Sigmoid colon (tissue), 7 donors: ENCODE measurements at places on chromosomes 4 and X. TPM values are rescaled to one million over a fixed set of nuclear protein-coding genes. Genes with fewer than 3 reads are reported as not detected.

USP51 gene
- total RNA-seq, result 2.8 TPM

HERC5 gene
- 4.8 TPM for total RNA-seq

MTTP gene
- total RNA-seq, result 2.4 TPM

BEND4 gene
- total RNA-seq, result 0.16 TPM

SSX4 gene
- not detected for total RNA-seq

UGT2B11 gene
- not detected for total RNA-seq

- no peaks in the 10 kb centered on the region for H3K36me3 ChIP-seq
- DNase-seq, result no peak
- no peak overlapping the region for H3K4me3 ChIP-seq
- no peaks in the 10 kb centered on the region for H3K27me3 ChIP-seq
- no peaks in the 10 kb centered on the region for H3K4me1 ChIP-seq
These were observed 11.1 kb downstream of the FABP2 start for GRCh38 chr4:119310826-119311225.

GRCh38 chr4:185775792-185776555, 36.0 kb downstream of the SORBS2 start:
- H3K27ac ChIP-seq, result peak overlapping the region; percentile 79
- no peaks in the 10 kb centered on the region for H3K27me3 ChIP-seq
- no peaks in the 10 kb centered on the region for H3K36me3 ChIP-seq

DNA sequence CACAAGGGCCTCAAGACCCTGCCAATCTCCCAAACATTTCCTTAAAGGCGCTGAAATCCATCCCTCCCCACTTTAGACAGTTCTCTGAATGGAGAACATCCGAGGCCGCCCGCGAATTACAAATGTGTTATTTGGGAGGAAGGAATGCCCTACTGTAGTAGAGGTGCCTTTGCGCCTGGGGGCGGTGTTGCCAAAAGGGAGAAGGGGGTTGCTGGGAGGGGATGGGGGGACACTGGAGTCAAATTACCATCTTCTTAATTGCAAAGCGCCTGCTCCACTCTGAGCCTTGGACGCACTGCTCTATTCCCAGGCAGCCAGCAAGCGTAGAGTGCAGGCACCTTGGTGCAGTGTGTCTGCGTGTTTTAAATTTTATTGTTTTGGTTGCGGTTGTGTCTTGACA, 2.7 kb downstream of the TMEM255A start:
- no peak for DNase-seq
- no peak overlapping the region for H3K4me3 ChIP-seq
- no peak overlapping the region for H3K27ac ChIP-seq
- no peaks in the 10 kb centered on the region for H3K4me1 ChIP-seq
- no peaks in the 10 kb centered on the region for H3K36me3 ChIP-seq

DNA sequence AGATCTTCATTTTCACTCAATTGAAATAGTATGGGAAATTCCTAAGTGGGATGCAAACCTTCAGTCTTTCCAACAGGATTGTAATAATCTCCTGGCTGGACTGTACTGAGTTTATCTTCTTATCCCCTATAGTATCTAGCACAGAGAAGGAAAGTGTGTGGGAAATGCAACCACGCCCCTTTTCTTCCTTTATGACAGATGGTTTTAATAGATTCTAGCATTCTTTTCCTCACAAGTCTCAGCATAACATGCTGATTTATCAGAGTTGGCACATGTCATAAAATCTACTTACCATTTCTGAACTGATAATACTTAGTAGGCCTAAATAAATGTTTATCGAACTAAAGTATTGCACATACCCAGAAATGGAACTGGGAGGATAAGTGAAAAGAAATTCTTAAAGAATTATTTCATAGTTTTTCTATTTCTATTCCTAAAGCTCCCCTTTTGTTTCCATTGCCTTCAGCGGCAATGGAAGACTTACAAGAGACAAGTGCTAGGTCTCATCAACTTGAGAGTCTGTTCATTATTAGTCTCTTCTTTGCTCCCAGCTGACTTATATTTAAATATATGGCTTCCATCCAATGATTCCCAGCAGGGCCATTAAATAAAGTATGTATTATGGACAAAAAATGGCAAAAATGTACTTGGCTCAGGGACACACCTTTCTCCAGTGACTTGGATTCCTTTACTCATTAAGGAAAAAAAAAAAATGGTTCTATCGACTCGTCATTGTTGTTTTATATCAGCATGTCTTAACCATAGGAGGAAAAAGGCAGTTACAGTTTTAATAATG, 484.5 kb downstream of the IL1RAPL1 start:
- no peak for DNase-seq
- no peak overlapping the region for H3K4me3 ChIP-seq
- H3K4me1 ChIP-seq, result no peaks in the 10 kb centered on the region
- H3K27me3 ChIP-seq, result no peaks in the 10 kb centered on the region
- H3K27ac ChIP-seq, result no peak overlapping the region
- no peaks in the 10 kb centered on the region for H3K36me3 ChIP-seq

GRCh38 chr4:76624241-76624681, 189.2 kb downstream of the SHROOM3 start:
- no peaks in the 10 kb centered on the region for H3K36me3 ChIP-seq
- H3K27me3 ChIP-seq, result no peaks in the 10 kb centered on the region

GRCh38 chr4:111562826-111563225, 582.4 kb upstream of the FAM241A start:
- H3K4me1 ChIP-seq, result no peaks in the 10 kb centered on the region
- H3K36me3 ChIP-seq, result no peaks in the 10 kb centered on the region
- no peak overlapping the region for H3K4me3 ChIP-seq

GRCh38 chr4:129355516-129355915, 259.6 kb downstream of the C4orf33 start:
- H3K27me3 ChIP-seq, result no peaks in the 10 kb centered on the region
- DNase-seq, result no peak
- no peaks in the 10 kb centered on the region for H3K36me3 ChIP-seq
- H3K4me1 ChIP-seq, result no peaks in the 10 kb centered on the region

DNA sequence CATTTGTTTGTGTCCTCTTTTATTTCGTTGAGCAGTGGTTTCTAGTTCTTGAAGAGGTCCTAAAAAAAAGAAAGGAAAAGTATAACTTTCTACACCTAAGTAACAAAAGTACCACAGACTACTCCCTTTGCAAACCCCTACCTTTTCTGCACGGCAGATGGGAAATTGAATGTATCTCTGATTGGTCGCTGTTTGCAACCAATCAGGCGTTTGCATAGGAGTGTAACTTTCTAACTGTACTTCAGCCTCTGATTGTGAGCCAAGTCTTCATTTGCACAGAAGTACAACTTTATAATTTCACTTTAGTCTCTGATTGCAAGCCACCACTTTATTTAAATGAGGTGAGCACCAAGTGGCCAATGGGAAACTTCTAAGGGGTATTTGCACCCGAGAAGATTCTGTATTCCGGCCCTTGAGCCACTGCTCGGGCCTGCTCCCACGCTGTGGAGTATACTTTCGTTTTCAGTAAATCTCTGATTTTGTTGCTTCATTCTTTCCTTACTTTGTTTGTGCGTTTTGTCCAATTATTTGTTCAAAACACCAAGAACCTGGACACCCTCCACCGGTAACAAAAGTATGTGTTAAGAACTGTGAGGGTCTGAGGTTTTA, 40.3 kb upstream of the FHL1 start:
- no peaks in the 10 kb centered on the region for H3K36me3 ChIP-seq
- no peaks in the 10 kb centered on the region for H3K4me1 ChIP-seq
- DNase-seq, result no peak
- H3K27me3 ChIP-seq, result no peaks in the 10 kb centered on the region
- H3K27ac ChIP-seq, result no peak overlapping the region

DNA sequence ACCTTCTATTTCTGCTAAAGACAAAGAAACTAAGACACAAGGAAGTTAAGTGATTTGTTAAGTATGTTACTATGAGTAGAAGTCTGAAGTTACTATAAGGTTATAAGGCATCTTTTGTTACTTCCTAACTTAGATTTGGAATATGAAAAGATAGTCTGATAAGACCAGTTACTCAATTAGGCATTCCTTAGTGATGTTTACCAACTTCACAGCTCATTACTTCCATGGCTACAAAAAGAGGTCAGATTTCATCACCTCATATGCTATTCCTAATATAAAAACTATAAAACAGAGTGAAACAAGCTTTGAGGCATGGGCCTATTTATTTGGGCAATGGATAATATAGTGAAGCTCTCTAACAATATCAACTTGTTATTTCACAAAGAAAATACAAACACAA, 143.1 kb downstream of the TBCK start:
- H3K27me3 ChIP-seq, result no peaks in the 10 kb centered on the region
- H3K36me3 ChIP-seq, result no peaks in the 10 kb centered on the region
- no peak for DNase-seq
- no peak overlapping the region for H3K27ac ChIP-seq
- no peak overlapping the region for H3K4me3 ChIP-seq

DNA sequence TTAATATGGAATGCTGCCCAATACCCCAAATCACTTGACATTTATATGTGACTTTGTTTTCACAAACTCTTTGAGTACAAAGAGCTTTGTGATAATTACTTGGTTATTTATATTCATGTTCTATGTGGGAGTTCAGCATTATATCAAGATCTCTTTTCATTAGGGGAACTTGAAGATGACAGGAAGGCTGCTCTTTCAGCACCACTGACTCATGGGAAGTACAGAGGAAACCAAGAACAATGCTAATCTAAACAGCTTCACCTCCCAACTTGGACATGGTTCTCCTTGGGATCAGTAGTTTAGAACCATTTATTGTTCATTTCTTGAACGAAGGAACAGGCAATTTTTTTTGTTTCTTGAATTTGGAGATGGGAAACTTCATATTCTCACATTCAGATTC, 184.0 kb upstream of the AFF2 start:
- no peaks in the 10 kb centered on the region for H3K27me3 ChIP-seq
- H3K27ac ChIP-seq, result no peak overlapping the region
- H3K4me3 ChIP-seq, result no peak overlapping the region
- no peaks in the 10 kb centered on the region for H3K36me3 ChIP-seq

DNA sequence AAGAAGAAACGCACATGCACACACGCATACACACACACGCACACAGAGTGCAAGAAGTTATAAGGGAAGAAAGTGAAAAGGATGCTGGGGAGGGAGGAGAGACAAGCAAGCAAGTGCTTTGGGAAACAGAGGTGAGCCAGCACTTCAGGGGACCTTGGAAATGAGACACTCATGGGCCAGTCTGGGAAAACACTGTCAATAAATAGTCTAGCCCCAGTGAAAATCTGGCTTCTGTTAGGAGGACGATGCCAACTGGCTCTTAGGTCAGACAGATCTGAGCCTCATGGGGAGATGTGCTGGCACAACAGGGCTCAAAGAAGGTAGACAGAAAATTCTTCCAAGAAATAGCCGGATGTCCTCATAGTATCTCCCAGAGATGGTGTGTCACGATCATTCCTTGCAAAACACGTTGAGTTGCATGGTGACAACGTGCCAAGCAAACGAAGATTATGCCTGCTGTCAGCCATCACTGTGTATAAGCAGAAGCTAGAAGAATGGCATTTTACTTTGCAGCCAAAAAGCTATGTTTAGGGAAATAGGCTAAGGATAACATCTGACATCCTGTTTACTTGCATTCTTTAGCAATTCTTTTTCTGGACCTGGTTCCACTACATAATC, 557 bp upstream of the ARHGEF6 start:
- no peak overlapping the region for H3K27ac ChIP-seq
- no peaks in the 10 kb centered on the region for H3K27me3 ChIP-seq
- peaks cover 8% of the 10 kb centered on the region for H3K4me1 ChIP-seq
- no peak for DNase-seq
- no peaks in the 10 kb centered on the region for H3K36me3 ChIP-seq
- peak overlapping the region; percentile 25 for H3K4me3 ChIP-seq

- no peaks in the 10 kb centered on the region for H3K27me3 ChIP-seq
- no peak overlapping the region for H3K27ac ChIP-seq
- H3K4me1 ChIP-seq, result no peaks in the 10 kb centered on the region
- no peak overlapping the region for H3K4me3 ChIP-seq
- no peaks in the 10 kb centered on the region for H3K36me3 ChIP-seq
These were observed 408.2 kb upstream of the PITX2 start for GRCh38 chr4:111031001-111031579.
